ENCODE measurements at places on chromosomes 5 and 9.

- H3K27ac ChIP-seq: no peak overlapping the region
- H3K36me3 ChIP-seq: no peaks in the 10 kb centered on the region
- no peak for DNase-seq
- H3K27me3 ChIP-seq: peaks cover 7% of the 10 kb centered on the region
- H3K4me1 ChIP-seq: peaks cover 6% of the 10 kb centered on the region
These were observed 146.6 kb downstream of the PIP5K1B start for GRCh38 chr9:68851657-68852056.

GRCh38 chr9:87800456-87800855, 74.5 kb downstream of the CTSL start:
- no peak overlapping the region for H3K27ac ChIP-seq
- H3K4me3 ChIP-seq: no peak overlapping the region
- H3K27me3 ChIP-seq: no peaks in the 10 kb centered on the region
- peaks cover 23% of the 10 kb centered on the region for H3K4me1 ChIP-seq
- no peak for DNase-seq

- no peak overlapping the region for H3K4me3 ChIP-seq
- no peaks in the 10 kb centered on the region for H3K36me3 ChIP-seq
- H3K27me3 ChIP-seq: no peaks in the 10 kb centered on the region
- no peak for DNase-seq
- H3K27ac ChIP-seq: no peak overlapping the region
These were observed 5.1 kb upstream of the GNPDA1 start for GRCh38 chr5:142017832-142018427.

DNA sequence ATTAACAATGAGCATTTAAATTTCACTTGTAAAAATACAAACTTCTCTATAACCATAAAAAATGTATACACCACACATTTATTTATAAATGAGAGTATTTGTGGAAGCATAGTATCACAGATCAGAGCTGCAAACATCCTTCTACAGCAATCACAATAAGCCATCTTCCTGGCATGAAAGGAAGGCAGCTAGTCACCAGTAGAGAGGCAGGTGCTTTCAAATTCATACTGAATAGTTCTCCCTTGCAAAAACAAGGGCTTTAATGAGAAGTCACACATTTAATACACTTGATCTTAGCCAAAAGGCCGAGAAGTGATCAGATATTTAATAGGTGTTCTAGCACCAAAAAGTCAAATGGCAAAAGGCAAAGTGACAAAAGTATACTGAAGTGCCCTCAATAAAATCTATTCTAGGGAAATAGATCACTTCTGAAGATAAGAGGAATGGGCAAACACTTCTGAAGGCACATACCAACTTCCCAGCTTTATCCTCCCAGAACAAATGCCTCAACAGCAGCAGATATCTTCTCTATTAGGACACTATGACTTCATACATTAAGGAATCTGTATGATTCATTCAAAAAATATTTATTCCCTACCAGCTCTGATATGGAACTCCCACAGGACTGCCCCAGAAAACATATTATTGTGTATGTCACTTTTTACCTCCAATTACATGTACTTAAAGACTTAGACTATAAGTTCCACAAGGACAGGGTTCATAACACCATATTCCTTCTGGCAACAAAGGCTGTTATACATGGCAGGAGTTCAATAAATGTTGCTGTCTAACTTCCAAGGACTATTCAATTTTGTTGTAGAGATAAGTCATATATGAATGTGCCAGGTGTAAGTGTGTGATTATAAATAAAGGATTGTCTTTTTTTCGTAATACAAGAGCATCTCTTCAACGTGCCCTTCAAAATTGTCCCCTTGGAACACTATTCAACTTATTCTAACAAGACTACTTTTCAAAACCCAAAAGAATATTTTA, 31.7 kb downstream of the MAPKAP1 start:
- H3K27ac ChIP-seq: peak overlapping the region; percentile 57
- H3K27me3 ChIP-seq: no peaks in the 10 kb centered on the region
- DNase-seq: no peak
- no peak overlapping the region for H3K4me3 ChIP-seq

DNA sequence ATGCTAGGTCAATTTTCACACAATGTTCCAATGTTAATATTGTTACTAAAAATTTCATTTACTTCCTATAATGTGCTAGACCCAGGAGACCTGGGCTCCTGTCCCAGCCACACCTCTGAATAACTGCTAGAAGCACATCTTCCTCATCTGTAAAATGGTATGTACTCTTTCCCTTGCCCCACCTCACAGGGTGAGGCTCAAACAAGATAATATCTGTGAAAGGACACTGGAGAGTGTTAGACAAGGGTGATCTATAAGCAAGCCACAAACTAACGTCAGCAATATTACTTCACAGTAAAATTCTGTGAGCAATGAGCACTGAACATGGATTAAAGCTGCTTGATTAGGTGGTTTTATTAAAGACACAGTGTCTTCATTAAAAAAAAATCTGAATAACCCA, 186.4 kb downstream of the EPB41L4A start:
- DNase-seq: no peak
- H3K4me3 ChIP-seq: no peak overlapping the region
- H3K4me1 ChIP-seq: peaks cover 16% of the 10 kb centered on the region
- H3K27me3 ChIP-seq: no peaks in the 10 kb centered on the region
- peak overlapping the region; percentile 68 for H3K27ac ChIP-seq
- peaks cover 8% of the 10 kb centered on the region for H3K36me3 ChIP-seq

GRCh38 chr9:97543561-97543960, 42.1 kb downstream of the TMOD1 start:
- DNase-seq: no peak
- H3K4me3 ChIP-seq: no peak overlapping the region
- no peaks in the 10 kb centered on the region for H3K36me3 ChIP-seq

DNA sequence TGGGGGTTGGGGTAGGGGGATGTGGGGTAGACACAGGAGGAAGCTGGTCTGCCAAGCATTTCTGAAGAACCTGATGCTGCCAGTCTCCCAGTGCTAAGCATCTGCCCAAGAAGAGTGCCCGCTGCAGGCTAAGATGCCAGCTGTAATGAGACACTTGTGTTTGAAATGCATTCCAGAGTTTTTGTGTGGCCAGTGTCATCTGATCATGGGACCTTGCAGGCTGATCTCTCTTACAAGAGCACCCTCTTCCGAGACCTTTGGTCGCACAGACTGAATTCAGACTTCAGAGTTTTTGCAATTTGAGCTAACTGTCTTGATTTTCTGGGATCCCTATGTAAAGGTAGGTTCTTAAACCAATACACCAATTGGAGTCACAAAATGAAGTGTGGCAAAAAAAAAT, 58.1 kb downstream of the DENND1A start:
- H3K36me3 ChIP-seq: peaks cover 16% of the 10 kb centered on the region
- H3K4me1 ChIP-seq: peaks cover 10% of the 10 kb centered on the region
- no peak overlapping the region for H3K27ac ChIP-seq
- H3K27me3 ChIP-seq: peaks cover 3% of the 10 kb centered on the region
- no peak for DNase-seq
- no peak overlapping the region for H3K4me3 ChIP-seq

DNA sequence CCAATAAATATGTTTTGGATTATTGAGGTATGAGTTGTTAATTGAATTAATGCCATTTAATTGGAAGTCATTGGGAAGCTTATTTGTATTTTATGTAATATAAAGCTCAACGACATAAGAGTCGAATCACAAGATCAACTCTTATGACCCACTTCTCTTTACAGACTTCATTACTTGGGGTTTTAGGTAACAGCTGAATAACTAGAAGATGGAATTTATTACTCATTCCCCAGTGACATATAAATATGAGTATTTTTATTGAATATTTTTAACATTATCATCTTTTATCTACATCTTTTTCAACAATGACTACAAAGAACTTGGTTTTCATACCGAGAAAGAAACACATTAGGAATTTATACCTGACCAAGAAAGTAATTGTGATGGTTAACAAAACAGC, 21.1 kb downstream of the HMGCR start:
- H3K27me3 ChIP-seq: no peaks in the 10 kb centered on the region
- H3K27ac ChIP-seq: no peak overlapping the region
- no peak for DNase-seq

GRCh38 chr9:35732800-35733541, 505 bp downstream of the CREB3 start:
- DNase-seq: no peak
- H3K4me3 ChIP-seq: no peak overlapping the region
- H3K36me3 ChIP-seq: peaks cover 24% of the 10 kb centered on the region
- no peaks in the 10 kb centered on the region for H3K27me3 ChIP-seq
- H3K4me1 ChIP-seq: peaks cover 16% of the 10 kb centered on the region

DNA sequence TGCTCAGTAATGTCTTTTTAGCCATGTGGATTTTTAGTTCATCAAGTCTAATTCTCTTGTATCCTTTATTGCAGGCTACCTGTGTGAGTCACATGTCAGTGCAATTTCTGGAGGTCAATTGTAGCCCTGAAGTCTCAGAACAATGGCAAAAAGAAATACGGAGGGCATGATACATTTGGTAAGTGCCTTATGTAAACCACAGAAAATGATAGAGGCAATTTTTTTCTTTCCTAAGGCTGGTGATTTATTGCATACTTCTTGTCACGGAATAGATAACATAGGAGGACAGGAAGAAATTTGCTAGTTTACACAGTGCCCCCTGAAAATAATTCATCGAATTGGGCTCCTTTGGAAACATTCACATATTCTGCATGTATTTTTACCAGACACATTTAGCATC, 235.9 kb downstream of the DMRTA1 start:
- no peak overlapping the region for H3K4me3 ChIP-seq
- peaks cover 3% of the 10 kb centered on the region for H3K4me1 ChIP-seq
- H3K36me3 ChIP-seq: no peaks in the 10 kb centered on the region
- H3K27ac ChIP-seq: no peak overlapping the region
- DNase-seq: no peak

DNA sequence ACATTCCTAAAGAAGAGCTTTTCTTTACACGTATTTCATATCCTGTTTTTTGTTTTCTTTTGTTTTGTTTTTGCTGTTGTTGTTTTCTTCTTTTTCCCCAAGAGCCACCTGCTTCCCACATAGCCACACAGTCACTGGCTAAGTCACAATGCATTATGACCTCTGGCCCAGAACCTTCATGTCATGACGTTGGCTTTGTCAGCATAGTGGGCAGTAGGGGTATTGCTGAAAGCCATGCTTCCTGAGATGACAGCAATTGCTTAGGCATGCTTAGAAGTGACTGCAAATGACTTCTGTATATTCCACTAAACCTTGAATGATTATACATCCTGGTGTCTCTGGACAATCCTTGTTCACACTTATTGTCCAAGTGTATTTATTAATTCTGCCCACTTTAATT, 375.8 kb downstream of the TAF11L14 start:
- H3K27me3 ChIP-seq: peaks cover 1% of the 10 kb centered on the region
- no peaks in the 10 kb centered on the region for H3K4me1 ChIP-seq
- H3K4me3 ChIP-seq: no peak overlapping the region

GRCh38 chr5:133669472-133669871, 57.1 kb upstream of the FSTL4 start:
- H3K4me3 ChIP-seq: no peak overlapping the region
- peaks cover 8% of the 10 kb centered on the region for H3K4me1 ChIP-seq
- no peak for DNase-seq
- no peak overlapping the region for H3K27ac ChIP-seq
- H3K27me3 ChIP-seq: peaks cover 26% of the 10 kb centered on the region
- no peaks in the 10 kb centered on the region for H3K36me3 ChIP-seq

GRCh38 chr5:102801371-102801770, 46.3 kb downstream of the PAM start:
- H3K36me3 ChIP-seq: no peaks in the 10 kb centered on the region
- no peak for DNase-seq
- no peak overlapping the region for H3K27ac ChIP-seq
- H3K27me3 ChIP-seq: no peaks in the 10 kb centered on the region
- no peak overlapping the region for H3K4me3 ChIP-seq

GRCh38 chr5:73994963-73995362, 369.0 kb downstream of the ARHGEF28 start:
- H3K4me3 ChIP-seq: no peak overlapping the region
- no peak for DNase-seq
- no peak overlapping the region for H3K27ac ChIP-seq
- H3K36me3 ChIP-seq: peaks cover 4% of the 10 kb centered on the region
- no peaks in the 10 kb centered on the region for H3K27me3 ChIP-seq

DNA sequence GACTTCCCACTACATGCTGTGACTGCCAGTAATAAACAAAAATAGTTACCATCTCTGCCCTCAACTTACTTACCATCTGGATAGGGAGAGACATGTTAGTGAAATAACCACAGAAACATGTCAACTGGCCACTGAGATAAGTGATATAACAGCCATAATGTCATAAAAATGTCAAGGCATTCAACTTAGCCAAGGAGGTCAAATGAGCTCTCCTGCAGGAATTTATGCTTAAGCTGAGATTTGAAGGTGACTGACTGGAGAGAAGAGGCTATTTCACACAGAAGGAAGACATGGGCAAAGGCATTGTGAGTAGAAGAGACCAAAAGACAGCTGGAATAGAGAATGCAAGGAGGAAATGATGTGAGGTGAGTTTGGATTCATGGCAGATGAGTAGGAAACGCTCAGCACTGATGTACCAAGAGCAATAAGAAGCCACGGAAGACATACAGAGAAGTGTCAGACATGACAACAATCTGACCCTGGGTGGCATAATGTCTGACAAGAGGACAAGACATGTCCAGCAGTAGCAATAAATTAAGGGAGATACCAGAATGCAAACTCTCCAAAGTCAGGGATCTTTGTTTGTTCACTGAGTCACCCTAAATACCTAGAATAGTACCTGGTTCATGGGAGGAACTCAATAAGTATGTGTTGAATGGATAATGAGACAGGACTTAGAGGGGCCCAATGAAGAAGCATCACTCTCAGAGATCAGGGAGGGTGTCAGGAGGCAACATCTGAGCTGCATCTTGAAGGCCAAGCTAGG, 318.8 kb downstream of the ACTL7B start:
- no peaks in the 10 kb centered on the region for H3K36me3 ChIP-seq
- H3K27ac ChIP-seq: no peak overlapping the region
- no peaks in the 10 kb centered on the region for H3K4me1 ChIP-seq

DNA sequence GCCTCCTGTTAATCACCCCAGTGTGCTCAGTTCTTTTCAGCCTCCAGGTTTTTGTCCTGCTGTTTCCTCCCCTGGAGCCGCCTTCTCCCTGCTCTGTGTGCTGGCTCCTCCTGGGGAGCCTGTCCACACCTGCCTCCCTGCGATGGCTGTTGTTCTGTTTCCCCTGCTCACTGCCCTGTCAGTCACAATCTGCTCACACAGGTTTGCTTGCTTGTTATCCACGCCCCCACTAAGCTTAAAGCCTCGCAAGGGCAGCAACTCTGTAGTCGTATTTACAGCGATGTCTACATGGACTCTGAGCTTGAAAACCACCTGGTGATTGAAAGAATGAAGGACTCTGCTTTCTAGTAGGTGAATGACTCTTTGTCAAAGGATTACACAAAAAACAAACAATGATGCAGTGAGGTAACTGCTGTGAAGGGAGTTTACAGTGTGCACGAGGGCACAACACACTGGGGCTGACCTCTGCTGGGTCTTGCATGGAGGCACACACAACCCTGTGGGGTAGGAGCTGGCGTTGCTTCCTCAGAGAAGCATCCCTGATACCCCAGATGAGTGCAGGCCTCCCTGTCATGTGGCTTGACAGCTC, 39.6 kb upstream of the TEX48 start:
- H3K4me3 ChIP-seq: peak overlapping the region; percentile 68
- peaks cover 7% of the 10 kb centered on the region for H3K36me3 ChIP-seq
- no peak for DNase-seq
- H3K27me3 ChIP-seq: peaks cover 17% of the 10 kb centered on the region
- peak overlapping the region; percentile 72 for H3K27ac ChIP-seq

- no peaks in the 10 kb centered on the region for H3K4me1 ChIP-seq
- H3K27ac ChIP-seq: no peak overlapping the region
- H3K36me3 ChIP-seq: no peaks in the 10 kb centered on the region
These were observed 21.4 kb upstream of the JAKMIP2 start for GRCh38 chr5:147803926-147804325.
